NCI-H1417 (cell line): ENCODE measurements at places on chromosomes 12 and 14.

DNA sequence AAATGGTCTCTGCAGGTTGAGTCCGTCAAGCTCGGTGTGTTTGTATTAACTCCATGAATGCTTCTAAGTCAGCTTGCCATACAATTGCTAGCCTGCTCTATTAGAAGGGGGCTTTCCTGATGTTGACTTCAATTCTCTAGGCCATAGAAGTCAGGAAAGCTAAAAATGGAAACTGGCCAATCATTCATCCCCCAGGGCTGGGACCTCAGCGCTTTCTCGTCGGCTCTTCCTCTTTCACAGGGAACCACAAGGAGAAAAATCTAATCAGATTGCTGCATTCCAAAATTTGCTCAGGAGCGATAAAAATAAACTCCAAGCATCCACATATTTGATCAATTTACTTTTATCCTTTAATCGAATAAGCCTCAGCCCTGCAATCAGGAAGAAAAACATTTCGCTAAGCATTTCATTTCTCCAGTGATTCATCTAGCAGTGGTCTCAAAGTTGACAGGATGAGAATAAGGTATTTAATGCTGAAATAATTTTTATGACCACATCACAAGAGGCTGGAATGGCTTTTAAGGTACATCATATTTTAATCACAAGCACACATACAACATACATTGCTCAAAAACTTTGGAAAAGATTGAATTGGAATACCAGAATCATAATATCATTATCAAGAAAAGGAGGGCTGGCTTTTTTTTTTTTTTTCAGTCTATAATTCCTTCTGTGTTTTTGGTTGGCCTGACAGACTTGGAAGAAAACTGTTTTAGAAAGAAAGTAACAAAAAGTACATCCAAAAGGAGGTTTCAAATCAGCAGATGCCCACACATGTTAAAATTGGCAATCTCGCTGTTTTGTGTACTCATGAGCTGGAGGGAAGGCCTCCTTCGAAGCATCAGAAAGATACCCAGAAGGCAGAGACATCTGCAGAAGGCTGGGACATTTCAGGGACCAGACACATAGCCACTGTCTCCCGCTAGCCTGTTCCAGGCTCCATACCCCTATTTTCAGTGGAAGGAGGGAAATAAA, 316.3 kb downstream of the NUAK1 start:
- no peak for DNase-seq

- DNase-seq = no peak
Measured at GRCh38 chr12:51393676-51394545, 2.7 kb upstream of the GALNT6 start.

GRCh38 chr14:20652996-20653975, 11.8 kb upstream of the OR6S1 start:
- DNase-seq = no peak

DNA sequence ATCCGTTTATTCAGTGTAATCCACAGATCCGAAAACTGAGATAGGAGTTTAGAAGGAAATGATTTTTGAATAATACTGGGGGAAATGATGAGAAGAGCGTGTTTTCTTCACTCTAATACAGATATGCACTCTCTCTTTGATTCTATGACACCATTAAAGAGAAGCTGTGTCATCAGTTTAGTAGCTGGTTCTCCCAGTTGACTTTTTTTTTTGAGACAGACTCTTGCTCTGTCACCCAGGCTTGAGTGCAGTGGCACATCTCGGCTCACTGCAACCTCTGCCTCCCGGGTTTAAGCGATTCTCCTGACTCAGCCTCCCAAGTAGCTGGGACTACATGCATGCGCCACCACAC, 48.4 kb upstream of the EML1 start:
- DNase-seq = no peak

DNA sequence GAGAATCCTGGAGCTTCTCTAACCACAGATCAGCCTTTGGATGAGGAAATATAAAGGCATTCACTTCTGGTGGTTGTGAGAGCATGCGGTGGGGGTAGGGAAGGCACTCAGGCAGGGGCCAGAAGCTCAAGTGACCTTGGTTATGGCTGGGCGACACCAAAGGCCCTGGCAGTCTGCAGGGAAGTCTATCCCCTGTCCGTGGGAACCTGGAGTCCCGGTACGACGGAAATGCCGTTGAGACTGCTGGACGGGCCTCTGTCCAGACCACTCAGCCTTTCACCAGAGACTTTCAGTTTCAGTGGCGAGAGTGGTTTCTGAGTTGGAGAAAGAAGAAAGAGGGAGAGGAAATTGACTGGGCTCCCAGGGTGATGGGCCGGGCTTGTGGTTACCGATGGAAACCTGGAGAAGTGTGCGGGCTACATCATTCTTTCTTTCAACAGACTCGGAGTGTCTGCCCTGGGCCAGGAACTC, 20.9 kb downstream of the ISCA2 start:
- no peak for DNase-seq
